ENCODE measurements at places on chromosomes 1 and 21.

- no peak for DNase-seq
Observed at GRCh38 chr1:230205719-230206198, 138.7 kb downstream of the GALNT2 start.

GRCh38 chr1:203791498-203791897 lies 3.9 kb upstream of the ZBED6 start:
- DNase-seq: no peak

DNA sequence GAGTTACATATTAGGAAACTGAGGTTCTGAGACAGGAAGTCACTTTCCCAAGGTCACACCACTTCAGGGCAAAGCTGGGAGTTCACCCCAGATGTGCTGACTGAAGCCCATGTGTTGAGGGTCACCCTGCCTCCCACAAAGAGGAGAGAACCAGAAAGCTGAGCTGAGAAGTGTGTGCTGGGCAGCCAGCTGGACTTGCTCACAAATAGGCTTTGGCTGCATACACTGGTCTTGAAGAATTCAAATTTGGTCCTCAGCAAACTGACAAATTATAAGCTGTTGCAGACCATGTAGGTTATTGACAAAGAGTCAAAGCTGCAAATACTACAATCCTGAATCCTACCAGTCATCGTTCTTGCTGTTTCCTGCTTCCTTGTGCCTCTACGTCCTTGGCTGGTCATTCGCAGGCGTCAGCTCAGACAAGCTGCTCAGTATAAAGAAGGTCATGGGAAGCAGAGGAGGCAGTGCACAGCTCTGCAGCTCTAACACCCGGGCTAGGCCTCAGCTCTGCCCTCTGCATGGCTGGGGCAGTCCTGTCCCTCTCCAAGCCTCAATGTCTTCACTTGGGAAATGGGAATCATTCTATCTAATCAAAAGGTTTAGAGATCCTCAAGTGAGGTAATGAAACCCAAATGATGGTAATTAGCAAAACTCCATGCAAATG lies 40.0 kb downstream of the CDCP2 start:
- DNase-seq: no peak

GRCh38 chr1:113947388-113948107 lies 18.4 kb downstream of the HIPK1 start:
- DNase-seq: no peak

DNA sequence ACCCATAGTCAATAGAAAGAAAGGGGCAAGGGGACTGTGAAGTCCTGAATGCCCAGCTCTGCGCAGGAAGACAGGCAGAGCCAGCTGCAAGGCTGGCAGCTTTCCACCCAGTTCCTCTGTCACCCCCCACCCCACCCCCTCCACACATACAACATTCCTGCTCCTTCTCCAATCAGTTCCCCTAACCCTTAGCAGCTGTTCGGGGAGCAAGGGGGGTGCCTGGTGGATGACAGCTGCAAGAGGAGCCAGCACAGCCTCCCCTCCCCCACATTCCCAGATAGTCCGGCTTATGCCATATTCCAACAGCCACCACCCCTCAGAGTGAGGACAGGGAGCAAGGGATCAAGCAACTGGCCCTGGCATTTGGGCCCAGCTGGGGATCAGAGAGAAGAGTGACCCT lies 9.7 kb downstream of the ARHGEF2 start:
- DNase-seq: no peak

Data from NCI-H1930 (cell line).